Stimulated activated effector memory CD8-positive, alpha-beta T cell treated with anti-CD3 and anti-CD28 coated beads, Interleukin-12 subunit alpha, Interleukin-12 subunit beta, amount 100 ng/mL, for 72 hours (primary cell): ENCODE measurements at places on chromosomes 3 and 15.

DNA sequence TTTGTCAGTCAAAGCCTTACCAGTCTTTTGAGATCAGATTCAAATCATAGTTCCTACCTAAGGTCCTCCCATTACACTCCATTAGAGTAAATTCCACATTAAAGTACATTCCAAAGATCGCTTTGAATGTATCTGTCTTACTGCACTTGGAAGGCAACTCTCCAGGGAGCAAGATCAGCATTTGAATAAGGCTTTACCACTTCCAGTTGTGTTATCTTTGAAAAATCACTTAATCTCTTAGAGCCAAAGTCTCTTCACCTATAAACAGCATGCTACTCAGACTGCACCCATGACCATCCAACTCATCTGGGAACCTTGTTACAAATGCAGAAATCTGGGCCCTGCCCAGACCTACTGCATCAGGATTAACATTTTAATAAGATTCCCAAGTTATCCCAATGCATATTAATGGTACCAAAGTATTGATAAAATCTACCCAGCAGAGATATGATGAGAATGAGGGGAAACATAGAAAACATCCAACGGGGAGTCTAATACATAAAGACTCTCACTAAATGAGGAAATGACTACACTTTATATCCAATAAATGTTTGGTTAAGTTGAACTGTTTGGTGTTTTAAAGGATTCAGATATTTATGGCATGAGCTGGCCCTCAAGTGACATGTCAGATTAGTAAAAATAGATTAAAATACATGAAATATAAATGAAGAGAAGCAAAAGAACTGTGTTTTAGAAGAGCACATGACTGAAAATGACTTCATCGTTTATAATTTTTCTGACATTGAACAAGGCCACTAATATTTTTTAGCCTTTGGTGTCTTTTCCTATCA, 75.9 kb downstream of the TNIK start:
- DNase-seq: no peak

DNA sequence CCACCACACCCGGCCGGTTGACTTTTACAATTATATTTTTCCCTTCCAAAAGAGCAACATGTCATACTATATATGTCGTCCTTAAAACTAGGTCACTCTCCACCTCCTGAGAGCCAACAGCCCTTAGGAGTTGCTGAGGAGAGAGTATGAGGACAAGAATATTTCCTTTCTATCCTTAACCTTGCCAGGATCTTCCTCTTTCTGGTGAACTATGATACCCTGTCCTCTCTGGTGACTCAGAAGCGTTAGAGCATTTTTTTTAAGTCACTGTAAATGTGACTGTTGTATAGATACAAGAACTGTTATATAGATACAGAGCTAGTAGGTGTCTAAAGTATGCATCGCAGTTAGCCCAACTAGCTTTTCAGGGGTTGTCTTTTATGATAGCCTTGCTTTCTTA, 33.7 kb upstream of the MTHFS start:
- DNase-seq: no peak

DNA sequence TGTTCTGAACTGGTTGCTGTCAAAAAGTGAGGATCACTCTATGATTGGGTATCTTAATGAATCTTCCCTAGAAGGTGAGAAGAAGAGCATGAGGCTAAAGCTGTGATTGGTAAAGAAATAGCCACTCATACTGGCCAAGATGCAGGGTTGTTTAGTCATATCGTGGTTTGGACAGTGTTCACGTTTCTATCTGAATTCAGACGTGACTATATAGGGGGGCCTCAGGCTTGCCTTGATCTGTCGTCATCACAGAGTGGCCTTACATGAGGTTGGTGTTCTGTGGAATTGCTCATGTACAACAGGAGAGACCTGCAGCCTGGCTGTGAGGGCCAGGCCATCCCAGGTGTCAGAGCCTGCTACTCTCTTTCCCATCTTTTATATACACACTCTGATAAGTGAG, 12.4 kb downstream of the RTP2 start:
- DNase-seq: no peak

- no peak for DNase-seq
Observed at GRCh38 chr3:55339390-55339789, 147.7 kb downstream of the WNT5A start.

- no peak for DNase-seq
Observed at GRCh38 chr3:106819440-106819839, 557.8 kb upstream of the CCDC54 start.

GRCh38 chr15:96273317-96274086, 57.0 kb upstream of the NR2F2 start:
- no peak for DNase-seq

- DNase-seq: no peak
Observed at GRCh38 chr3:98977520-98977919, 76.0 kb upstream of the DCBLD2 start.

DNA sequence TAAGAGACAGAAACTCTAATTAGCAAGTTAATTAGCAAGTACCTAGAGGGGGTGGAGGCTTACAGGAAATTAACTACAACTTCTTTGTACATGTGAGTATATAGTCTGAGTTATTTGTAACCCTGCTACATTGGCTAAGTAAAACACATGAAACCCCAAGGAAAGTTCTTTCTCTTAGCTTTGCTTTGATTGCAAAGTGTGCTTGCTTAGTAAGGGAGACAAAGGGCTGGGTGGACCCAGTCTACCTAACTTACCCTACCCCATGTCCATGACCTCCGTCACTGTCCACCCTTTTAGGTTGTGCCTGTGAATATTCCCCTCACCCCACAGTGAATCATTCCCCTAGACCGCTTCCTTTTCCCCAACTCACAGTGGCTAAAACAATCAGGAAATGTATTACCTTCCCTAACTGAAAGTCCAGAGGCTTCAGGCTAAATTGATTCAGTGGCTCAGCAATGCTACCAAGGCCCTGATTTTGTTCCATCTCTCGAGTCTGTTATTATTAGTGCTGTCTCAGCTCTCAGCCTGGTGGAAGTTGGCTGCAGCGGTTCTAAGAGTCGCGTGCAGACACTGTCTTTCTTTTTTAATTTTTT, 31.1 kb upstream of the RYR3 start:
- no peak for DNase-seq

GRCh38 chr3:87979527-87979926, 79.3 kb downstream of the CGGBP1 start:
- no peak for DNase-seq

- no peak for DNase-seq
Observed at GRCh38 chr3:76016111-76016510, 230.8 kb upstream of the ZNF717 start.

- no peak for DNase-seq
Observed at GRCh38 chr15:95280711-95281110, 1049.3 kb downstream of the MCTP2 start.

DNA sequence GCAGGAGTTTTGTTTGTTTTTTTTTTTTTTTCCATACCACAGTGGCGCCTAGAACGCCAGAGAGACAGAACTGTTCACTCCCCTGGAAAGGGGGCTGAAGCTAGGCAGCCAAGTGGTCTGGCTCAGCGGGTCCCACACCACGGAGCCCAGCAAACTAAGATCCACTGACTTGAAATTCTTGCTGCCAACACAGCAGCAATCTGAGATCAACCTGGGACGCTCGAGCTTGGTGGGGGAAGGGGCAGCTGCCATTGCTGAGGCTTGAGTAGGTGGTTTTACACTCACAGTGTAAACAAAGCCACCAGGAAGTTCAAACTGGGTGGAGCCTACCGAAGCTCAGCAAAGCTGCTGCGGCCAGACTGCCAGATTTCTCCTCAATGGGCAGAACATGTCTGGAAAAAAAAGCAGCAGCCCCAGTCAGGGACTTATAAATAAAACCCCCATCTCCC, 29.8 kb downstream of the SPICE1 start:
- no peak for DNase-seq

DNA sequence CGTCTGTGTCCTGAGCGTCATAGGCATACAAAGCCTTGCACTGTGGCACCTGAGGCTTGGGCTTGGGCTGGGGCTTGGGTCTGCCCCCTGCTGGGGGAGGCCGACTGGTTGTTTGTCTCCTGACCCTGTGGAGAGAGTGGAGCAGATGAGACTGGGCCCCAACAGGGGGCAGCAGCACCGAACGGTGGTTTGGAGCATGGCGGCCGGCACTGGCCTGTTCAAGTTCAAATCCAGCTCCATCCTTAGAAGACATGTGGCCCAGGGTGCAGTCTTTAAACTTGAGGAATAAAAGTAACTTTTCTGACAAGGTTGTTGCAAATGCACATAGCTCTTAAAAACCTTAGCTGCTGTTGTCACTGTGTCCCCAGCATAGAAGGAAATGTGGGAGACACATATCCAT, 33.3 kb downstream of the CCNB2 start:
- DNase-seq: peak; percentile 8

- no peak for DNase-seq
Observed at GRCh38 chr15:40040770-40041169, 1.8 kb upstream of the SRP14 start.

DNA sequence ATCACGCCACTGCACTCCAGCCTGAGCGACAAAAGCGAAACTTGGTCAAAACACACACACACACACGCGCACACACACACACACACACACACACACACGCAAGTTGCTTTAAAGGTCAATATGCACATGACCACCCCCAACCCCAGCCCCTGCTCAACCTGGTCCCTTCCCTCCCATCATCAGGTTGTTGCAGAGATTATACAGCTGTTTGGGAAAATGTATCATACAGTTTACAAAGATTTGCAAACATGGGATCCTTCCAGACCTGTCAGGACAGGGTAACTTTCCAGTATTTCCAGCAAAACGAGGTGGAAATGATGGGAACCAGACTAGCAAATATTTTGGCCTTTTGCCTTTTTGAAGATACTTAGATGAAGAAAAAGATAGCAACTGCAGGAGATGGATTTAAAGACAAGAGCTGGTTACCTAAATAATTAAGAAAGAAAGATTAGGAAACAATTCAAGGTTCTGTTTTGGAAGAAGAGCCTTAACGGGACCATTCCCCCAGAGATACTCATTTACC, 80.2 kb downstream of the TNIK start:
- DNase-seq: no peak

GRCh38 chr3:193883551-193883950, 252.4 kb upstream of the HES1 start:
- no peak for DNase-seq

GRCh38 chr3:38264353-38264771, 1.2 kb upstream of the SLC22A13 start:
- no peak for DNase-seq

GRCh38 chr3:17967111-17967510, 224.7 kb upstream of the TBC1D5 start:
- no peak for DNase-seq

DNA sequence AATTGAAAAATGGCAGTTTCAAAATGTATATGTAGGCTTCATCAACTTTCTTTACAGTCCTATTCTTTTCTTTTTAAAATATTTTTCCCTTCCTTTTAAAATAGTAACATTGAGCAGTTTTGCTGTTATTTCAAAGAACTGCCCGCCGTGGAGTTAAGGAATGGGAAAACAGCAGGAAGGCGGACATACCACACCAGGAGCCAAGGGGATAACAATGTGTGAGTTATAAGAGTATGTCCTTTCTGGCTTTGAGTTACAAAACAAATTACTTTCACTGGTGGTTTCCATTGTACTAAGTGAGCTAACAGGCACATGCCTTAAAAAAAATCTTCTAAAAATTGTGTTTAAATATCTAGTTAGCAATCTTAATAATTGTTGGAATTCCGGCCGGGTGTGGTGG, 37.4 kb upstream of the FBXL22 start:
- DNase-seq: no peak

DNA sequence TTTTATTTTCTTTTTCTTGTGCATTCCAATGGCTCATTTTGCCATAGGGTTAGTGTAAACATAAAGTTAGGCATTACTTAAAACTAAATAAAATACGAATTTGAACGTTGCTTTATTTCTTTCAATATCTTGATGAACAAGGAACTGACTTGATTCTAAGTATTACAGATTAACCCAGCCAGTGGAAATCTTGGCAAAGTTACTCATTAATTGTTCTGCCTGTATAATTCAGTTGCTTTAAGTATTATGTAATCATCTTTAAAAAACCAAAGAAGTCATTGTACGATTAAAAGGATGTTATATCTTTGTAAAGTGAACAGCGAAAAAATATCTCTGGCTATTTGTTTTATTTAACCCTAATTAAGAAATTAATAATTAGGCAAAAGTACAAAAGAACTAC, 737.9 kb upstream of the BCHE start:
- DNase-seq: no peak

DNA sequence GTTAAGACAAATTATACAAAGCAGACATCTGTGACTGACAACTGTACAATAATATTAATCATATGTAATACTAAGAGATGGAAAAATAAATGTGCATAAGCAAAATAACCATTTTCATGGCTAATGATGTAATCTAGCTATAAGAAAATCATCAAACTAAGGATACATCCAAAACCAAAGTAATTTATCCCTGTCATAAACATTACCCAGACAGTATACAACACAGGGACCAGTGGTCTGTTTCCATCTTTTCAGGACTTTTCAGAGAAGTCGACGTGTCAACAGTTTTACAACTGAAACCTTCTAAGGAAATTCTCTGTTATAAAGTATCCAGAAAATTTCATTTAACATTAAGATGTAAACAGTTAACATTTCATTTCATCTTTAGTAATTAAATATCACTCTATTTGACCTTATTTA, 11.0 kb downstream of the THBS1 start:
- no peak for DNase-seq

- no peak for DNase-seq
Observed at GRCh38 chr15:39471785-39472574, 108.9 kb upstream of the THBS1 start.
